Stomach (tissue), 19 donors: ENCODE measurements at places on chromosomes 11 and 22.

- DNase-seq, result no peak
These were observed 340.5 kb downstream of the BUD13 start for GRCh38 chr11:116432301-116432700.

- DNase-seq, result peak; percentile 93
These were observed 161.1 kb downstream of the BBOX1 start for GRCh38 chr11:27201454-27202302.

DNA sequence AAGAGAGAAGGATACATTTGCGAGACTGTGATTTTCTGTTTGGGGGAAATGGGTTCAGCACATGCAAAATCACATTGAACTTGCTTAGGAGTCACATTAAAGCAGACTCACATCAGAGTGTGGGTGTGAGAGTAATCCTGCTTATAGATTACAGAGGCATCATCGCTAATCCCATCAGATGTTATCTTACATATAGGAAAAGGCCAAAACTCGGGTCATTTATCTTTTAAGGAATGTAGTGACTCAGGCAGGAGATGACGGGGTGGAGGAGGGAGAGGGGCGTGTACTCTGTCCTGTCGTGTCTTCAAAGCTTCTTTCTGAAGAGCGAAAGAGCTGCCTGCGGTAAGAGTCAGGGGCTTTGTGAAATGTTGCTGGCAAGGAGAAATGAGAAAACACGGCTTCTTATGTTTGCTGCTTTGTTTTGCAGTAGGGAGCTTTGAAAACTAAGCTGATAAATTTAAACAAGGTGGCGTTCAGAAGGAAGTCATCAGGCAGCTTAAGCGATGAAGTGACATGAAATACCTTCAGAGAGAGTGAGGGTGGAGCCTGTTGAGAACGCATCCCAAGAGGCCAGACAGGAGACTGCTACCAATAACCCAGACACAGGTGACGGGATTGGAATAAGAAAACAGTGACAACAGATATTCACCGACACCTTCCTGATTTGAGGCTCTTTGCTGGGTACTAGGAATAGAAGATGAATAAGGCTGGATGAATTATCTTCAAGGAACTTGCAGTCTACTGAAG is 2.2 kb upstream of the C11orf16 start:
- no peak for DNase-seq

GRCh38 chr11:116808262-116809175 is 14.6 kb downstream of the APOA4 start:
- DNase-seq, result peak; percentile 72

DNA sequence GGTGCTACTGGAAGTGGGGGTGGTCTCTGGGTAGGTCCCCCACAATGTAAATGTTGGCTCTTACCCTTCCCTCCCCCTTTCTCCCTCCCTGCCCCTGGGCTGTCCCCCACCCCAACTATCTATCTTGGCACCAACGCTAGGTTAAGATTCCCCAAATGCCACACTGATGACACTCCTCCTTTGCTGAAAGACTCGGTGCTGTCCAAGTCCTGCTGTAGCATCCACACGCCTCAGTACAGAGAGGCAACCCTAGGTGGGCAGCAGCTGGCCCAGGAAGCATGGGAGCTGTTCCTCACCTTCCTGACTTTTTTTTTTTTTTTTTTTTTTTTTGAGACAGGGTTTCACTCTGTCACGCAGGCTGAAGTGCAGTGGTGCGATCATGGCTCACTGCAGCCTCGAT is 3.4 kb upstream of the KCTD17 start:
- DNase-seq, result no peak

DNA sequence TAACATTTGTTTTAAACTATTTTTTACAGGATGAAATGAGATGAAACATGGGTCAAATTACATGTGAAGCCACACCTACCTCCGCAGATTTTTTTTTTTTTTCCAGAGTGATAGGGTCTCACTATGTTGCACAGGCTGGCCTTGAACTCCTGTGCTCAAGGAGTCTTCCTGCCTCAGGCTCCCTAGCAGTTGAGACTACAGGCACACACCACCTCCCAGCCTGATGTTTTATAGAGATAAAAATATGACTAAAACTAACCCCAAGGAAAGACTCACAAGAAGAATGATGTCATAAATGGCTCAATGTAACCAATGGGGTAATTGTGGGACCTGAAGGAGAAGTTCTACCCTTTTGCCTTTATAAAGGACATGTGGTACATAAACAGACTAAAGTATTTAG is 52.3 kb upstream of the SOX6 start:
- no peak for DNase-seq

DNA sequence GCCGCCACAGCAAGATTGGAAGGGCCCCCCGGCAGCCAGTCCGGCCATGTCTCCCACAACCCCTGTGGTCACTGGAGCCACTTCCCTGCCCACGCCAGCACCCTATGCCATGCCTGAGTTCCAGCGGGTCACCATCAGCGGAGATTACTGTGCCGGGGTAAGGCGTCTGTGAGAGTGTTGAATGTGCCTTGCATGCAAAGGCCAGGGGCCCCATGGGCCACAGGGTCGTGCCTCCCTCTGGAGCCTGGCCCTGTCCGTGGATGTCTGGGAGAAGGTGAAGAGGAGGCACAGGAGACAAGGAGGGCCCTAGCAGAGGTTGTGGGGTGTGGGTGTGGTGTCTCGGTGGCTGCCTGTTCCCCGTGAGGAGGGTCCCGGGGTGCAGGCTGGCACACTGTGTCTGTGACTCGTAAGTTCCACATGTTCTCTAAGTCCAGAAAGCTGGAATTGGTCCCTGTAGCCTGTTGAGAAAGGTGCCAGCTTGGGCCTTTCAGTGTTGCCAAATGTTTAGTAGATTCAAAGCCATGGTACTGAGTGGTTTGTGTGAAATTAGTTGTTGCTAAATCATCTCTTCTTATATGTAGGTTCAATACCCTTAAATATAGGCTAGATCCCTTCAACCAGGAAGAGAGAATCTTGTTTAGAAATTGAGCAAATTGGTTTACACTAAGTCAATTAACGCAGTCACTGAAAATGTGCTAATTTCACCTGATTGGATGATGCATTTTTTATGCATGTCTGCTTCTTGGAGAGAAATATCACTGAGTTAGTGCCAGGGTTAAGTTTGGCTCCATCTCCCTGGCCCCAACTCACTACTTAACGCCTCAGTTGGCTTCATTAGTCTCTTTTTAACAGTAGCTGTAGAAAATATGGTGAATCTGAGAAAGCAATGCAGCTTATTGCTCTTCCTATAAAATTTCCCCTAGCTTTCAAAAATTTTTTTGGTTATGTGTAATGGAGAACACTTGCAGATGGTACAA is 23.8 kb downstream of the AMPD3 start:
- DNase-seq, result no peak

GRCh38 chr11:32594272-32594671 is 10.6 kb downstream of the EIF3M start:
- no peak for DNase-seq

DNA sequence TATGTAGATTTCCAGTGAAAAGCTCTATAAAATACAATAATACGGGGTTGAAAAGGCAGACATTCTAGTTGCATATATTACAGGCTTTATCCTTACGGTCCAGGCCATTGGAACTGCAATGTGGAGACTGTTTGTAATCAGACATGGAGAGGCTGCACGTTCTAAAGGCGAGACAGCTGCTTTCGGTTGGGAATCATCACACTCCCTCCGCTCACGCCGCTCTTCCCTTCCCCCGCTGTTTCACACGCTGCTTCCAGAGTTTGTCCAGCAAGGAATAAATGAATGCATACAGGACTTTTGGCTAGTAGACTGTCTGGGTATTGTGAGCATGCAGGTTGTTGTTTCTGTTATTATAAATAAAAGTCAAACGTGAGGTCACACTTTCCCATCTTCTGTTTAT is 13.5 kb upstream of the EFCAB6 start:
- DNase-seq, result peak; percentile 0
